ENCODE measurements at places on chromosomes 1 and 21.

- H3K4me3 ChIP-seq, result no peak overlapping the region
- H3K4me1 ChIP-seq, result peaks cover 16% of the 10 kb centered on the region
- no peaks in the 10 kb centered on the region for H3K36me3 ChIP-seq
- no peak overlapping the region for H3K27ac ChIP-seq
These were observed 39.3 kb downstream of the DNTTIP2 start for GRCh38 chr1:93839753-93840152.

DNA sequence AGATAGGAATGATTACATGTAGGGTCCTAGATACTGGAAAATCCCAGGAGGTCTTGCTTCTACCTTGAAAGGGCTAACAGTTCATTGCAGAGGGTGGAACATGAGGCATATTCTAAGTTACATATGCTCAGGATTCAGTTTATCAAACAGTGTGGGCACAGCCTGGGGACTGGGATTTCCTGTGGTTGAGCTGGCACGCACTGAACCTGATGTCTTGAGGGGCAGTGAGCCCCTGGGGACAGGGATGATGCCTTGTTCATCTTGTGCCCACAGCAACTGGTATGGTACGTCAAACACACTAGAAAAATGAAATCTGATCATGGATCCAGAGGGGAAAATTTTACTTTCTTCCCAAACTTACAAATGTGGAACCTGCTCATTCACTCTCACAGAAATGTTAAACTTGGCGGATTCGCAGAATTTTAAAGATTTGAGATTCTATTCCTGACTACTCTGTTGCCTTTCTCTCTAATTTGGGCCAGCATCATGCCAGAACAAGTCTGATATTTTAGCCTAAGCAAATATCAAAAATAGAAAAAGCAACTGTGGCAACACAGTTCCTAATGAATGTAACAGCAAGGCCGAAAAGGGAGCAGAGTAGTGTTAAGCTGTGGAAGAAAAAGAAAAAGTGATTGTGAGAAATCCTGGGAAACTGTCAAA, 68.2 kb upstream of the COL24A1 start:
- H3K27ac ChIP-seq, result no peak overlapping the region
- no peak overlapping the region for H3K4me3 ChIP-seq
- no peak for DNase-seq
- no peaks in the 10 kb centered on the region for H3K27me3 ChIP-seq
- H3K36me3 ChIP-seq, result no peaks in the 10 kb centered on the region

DNA sequence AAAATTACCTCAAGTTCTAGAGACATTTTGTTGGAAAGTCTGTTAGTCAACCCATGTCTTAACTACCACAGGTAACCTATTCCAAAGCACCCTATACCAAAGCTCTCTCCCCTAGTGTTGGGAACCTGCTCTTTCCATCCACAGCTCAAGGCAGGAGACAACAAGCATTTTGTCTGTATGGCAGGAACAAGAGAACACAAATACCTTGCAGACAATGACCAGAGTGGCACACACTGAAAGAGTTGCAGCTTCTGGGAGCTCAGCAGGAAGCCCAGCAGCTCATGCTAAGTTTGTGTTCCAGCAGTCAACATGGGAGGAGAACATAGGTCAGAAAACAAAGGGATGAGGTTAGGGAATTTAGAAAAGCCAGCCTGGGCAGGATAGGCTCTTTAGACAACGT, 300.8 kb downstream of the HHIPL2 start:
- no peak for DNase-seq
- H3K4me3 ChIP-seq, result no peak overlapping the region

GRCh38 chr1:71788113-71788512, 494.2 kb downstream of the NEGR1 start:
- H3K36me3 ChIP-seq, result no peaks in the 10 kb centered on the region
- no peak for DNase-seq
- no peaks in the 10 kb centered on the region for H3K27me3 ChIP-seq
- no peaks in the 10 kb centered on the region for H3K4me1 ChIP-seq
- H3K4me3 ChIP-seq, result no peak overlapping the region

DNA sequence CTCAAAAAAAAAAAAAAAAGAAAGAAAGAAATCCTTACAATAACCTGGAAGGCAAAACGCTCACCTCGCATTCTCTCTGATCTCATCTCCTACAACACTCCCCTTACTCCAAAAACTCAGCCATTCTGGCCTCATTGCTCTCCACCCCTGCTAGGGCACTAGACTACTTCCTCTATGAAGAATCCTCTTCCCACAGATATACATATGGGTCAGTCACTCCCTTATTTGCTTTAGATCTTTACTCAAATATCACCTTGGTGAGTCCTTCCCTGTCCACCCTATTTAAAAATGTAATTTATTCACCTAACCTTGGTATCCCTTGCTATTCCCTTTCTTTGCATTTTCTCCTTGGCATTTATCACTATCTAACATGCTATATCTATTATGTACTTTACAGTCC, 24.6 kb upstream of the KIF1B start:
- H3K27me3 ChIP-seq, result no peaks in the 10 kb centered on the region
- no peaks in the 10 kb centered on the region for H3K4me1 ChIP-seq
- DNase-seq, result no peak
- no peak overlapping the region for H3K4me3 ChIP-seq

- H3K4me3 ChIP-seq, result no peak overlapping the region
- no peak for DNase-seq
- H3K27ac ChIP-seq, result no peak overlapping the region
- no peaks in the 10 kb centered on the region for H3K36me3 ChIP-seq
- H3K4me1 ChIP-seq, result no peaks in the 10 kb centered on the region
These were observed 5.4 kb upstream of the DISP3 start for GRCh38 chr1:11473491-11474034.

- H3K4me3 ChIP-seq, result no peak overlapping the region
- no peaks in the 10 kb centered on the region for H3K4me1 ChIP-seq
- DNase-seq, result no peak
- no peaks in the 10 kb centered on the region for H3K27me3 ChIP-seq
- no peaks in the 10 kb centered on the region for H3K36me3 ChIP-seq
- no peak overlapping the region for H3K27ac ChIP-seq
These were observed 890.9 kb downstream of the MRPL39 start for GRCh38 chr21:24716281-24716918.

DNA sequence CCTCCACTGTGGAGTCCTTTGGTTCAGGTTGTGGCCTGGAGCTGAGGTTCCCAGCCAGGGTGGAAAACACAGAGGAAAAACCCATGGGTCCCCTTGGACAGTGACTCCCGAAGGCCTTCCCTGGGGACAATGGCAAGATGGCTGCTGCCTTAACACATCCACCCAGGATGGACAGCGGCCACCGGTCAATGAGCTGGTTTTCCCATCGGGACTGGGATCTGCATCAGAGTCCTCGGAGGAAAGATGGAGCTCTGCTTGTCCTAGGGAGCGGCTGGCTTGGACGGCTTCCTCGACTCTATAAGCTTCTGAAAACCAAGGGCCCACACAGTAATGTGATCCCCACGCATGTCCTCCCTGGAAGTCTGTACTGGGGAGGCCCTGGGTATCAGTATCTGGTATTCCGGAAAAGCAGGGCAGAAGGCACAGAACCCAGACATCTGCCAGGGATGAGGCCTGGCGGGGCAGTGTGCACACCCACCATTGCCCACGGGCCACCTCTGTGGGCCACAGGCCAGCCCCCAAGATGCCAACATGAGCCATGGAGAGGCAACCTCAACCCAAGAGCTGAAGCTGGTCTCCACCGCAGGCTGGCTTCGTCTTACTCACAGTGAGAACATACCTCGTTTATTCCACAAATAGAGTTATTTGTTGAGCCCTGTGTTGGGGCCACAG, 94.7 kb upstream of the VAMP3 start:
- no peak overlapping the region for H3K27ac ChIP-seq
- no peak for DNase-seq
- no peaks in the 10 kb centered on the region for H3K4me1 ChIP-seq
- no peak overlapping the region for H3K4me3 ChIP-seq
- H3K36me3 ChIP-seq, result no peaks in the 10 kb centered on the region

DNA sequence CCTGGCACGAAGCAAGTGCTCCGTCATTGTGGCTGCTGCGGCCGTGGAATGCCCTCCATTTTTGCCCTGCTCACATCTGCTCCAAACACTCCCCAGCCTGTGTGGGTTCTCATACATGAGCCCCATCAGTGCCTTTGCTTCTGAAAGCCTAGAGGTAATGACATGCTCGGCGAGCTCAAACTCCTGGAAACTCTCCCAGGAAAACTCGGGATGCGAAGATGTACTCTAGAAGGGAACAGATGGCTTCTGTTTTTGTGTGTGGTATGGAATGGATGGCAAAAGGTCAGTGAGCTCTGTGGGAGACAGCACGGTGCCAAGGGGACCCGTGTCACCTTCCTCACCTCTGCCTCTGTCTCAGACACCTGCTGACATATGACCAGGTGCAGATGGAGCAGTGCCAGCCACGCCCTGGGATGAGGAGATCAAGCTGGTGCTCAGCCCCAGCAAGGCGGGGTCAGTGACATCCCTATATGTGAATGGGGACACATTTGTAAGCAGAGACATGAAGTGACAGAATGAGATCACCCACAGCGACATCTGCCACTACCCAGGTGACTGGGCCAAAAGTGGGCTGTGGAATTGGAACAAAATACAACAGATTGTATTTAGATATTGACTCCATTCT, 84.1 kb upstream of the COX20 start:
- H3K27ac ChIP-seq, result no peak overlapping the region
- H3K36me3 ChIP-seq, result no peaks in the 10 kb centered on the region
- no peaks in the 10 kb centered on the region for H3K4me1 ChIP-seq
- no peak for DNase-seq
- no peaks in the 10 kb centered on the region for H3K27me3 ChIP-seq

GRCh38 chr1:189656628-189657530, 820.8 kb downstream of the BRINP3 start:
- H3K36me3 ChIP-seq, result no peaks in the 10 kb centered on the region
- DNase-seq, result no peak
- H3K4me3 ChIP-seq, result no peak overlapping the region
- H3K27ac ChIP-seq, result no peak overlapping the region
- no peaks in the 10 kb centered on the region for H3K4me1 ChIP-seq
- H3K27me3 ChIP-seq, result no peaks in the 10 kb centered on the region

GRCh38 chr1:212368073-212368484, 46.6 kb downstream of the PACC1 start:
- H3K27ac ChIP-seq, result no peak overlapping the region
- no peaks in the 10 kb centered on the region for H3K4me1 ChIP-seq
- no peak overlapping the region for H3K4me3 ChIP-seq
- DNase-seq, result peak; percentile 53

- H3K4me1 ChIP-seq, result no peaks in the 10 kb centered on the region
- H3K36me3 ChIP-seq, result no peaks in the 10 kb centered on the region
- no peak overlapping the region for H3K4me3 ChIP-seq
- no peaks in the 10 kb centered on the region for H3K27me3 ChIP-seq
- H3K27ac ChIP-seq, result no peak overlapping the region
- DNase-seq, result peak; percentile 3
These were observed 313.8 kb downstream of the MATN1 start for GRCh38 chr1:30409476-30410152.

DNA sequence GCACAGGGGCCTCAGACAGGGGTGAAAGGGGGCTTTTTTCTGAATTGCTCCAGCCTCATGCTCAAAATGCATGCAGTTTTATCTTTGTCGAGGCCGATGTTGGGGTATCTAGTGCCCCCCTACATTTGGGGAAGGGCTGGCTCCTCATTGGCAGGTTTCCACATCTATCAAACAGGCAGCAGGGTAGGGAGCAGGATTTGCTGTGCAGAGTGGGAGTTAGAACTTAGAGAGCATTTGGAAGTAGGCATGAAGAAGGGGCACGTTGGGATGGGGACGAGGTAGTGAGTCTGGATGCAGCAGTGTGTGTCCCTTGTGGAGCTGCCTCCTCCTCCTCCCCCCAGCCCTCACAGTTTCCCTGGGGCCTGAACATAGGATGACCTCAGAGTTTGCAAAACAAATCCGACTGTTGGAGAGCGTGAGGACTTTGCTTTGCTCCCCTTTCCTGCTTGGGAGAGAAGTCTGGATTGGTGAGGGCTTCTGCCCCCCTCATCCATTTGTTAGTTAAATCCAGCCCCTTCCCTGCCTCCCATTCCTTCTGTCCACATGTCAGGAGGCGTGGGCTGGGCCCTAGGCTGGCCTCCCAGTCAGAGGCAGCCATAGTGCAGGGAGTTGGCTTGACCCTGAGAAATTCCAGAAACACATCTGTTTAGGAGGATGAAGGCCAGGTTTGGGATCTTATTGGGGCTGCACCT, 36.9 kb upstream of the GPR37L1 start:
- no peaks in the 10 kb centered on the region for H3K36me3 ChIP-seq
- DNase-seq, result no peak
- no peaks in the 10 kb centered on the region for H3K27me3 ChIP-seq
- no peak overlapping the region for H3K4me3 ChIP-seq

DNA sequence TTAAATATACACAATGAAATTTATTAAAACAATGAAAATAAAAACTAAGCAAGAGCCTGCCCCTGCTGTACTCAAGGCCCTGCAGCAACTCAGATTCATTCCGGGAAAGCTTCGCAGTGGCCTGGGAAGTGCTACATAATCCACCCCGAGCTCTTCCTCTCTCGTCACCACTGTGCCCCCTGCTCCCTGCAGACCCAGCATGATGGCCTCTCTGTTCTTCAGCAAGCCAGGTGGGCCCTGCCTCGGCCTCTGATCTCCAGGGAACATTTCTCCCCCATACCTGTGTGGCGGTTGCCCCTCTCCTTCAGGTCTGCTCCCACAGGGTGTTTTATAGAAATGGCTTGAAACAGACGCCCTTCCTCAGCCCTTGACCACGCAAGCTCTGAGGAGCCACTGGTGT, 10.6 kb downstream of the RNF187 start:
- no peak overlapping the region for H3K4me3 ChIP-seq
- no peaks in the 10 kb centered on the region for H3K27me3 ChIP-seq
- peaks cover 5% of the 10 kb centered on the region for H3K4me1 ChIP-seq
- no peak overlapping the region for H3K27ac ChIP-seq
- peaks cover 9% of the 10 kb centered on the region for H3K36me3 ChIP-seq
- no peak for DNase-seq

GRCh38 chr1:154607106-154607608, 829 bp downstream of the ADAR start:
- no peak for DNase-seq
- H3K27ac ChIP-seq, result peak overlapping the region; percentile 98
- H3K4me3 ChIP-seq, result peak overlapping the region; percentile 80
- H3K36me3 ChIP-seq, result peaks cover 2% of the 10 kb centered on the region
- no peaks in the 10 kb centered on the region for H3K27me3 ChIP-seq

DNA sequence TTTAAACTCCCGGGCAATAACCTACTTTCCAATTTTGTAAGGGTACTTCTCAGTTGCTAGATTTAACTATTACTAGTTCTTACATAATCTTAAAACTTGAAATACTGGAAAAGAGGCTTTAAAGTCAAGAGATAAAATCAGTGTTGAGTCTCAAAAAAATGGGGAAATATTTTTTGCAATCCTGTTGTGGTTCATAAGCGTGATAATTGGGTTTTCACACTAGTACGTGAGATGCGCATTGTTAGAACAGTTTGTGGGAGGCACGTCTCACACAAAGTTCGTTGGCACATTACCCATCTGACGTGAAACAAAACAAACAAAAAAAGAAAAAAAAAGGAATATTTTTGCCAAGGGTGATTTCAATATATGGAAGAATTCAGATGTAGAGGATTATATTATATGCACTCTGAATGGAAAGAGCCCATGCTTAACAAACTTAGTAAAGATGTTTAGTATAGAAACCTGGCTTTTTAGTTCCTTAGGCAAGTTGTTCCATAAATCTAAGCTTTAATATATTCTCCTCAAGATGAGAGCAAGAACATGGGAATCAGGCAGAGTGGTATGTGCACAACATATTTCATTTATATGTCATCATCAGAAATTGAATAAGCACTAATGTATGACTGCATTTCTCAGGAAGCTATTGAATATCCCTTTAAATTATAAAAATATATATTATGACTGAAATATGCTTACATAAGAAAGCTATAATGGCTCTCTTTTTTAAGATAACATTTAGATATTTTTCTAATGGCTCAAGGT, 73.9 kb upstream of the TNFSF4 start:
- H3K36me3 ChIP-seq, result no peaks in the 10 kb centered on the region
- no peak overlapping the region for H3K4me3 ChIP-seq
- no peak overlapping the region for H3K27ac ChIP-seq
- H3K4me1 ChIP-seq, result no peaks in the 10 kb centered on the region

Data from tibial nerve (tissue), 4 donors.